ENCODE measurements at places on chromosomes 11 and 22. TPM values are rescaled to one million over a fixed set of nuclear protein-coding genes. Genes with fewer than 3 reads are reported as not detected.
A peak's percentile ranks its signal among the peaks of the same experiment; 100 is the strongest.

- no peak overlapping the region for H3K4me3 ChIP-seq
- peaks cover 38% of the 10 kb centered on the region for H3K4me1 ChIP-seq
- peak overlapping the region; percentile 83 for H3K27ac ChIP-seq
- DNase-seq = no peak
These were observed 35.0 kb downstream of the GRIK4 start for GRCh38 chr11:120546312-120547205.

DNA sequence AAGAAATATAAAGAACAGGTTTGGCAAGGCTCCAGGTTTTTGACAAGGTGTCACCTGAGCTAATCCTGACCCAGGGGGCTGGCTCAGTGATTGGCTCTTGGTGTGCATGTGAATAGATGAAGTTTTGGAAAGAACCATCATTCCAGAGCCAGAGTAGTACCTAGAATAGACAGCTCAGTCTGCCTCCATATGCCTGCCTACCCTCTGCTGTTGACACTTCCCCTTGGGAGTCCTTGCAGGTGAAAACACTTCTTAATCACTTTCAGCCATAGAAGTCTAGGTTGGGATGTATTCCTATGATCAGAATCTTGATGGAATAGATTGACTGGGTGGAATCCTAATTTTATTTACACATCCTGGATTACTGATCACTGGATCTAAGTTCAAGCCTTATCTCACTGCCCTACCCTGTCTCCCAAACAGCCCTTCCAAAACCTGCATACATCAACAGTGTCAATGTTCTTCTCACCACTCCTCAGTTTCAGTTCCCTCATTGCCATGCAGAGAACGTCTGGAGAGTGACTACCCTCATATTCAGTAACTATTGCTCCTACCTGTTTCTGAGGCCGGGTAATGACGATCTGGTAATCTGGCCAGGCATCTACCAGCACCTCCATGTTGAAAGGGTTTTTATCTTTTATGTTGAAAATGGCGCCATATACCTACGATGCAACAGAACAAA is 6.7 kb downstream of the GLYATL2 start:
- H3K4me3 ChIP-seq = no peak overlapping the region
- H3K27me3 ChIP-seq = no peaks in the 10 kb centered on the region
- H3K27ac ChIP-seq = no peak overlapping the region
- H3K36me3 ChIP-seq = no peaks in the 10 kb centered on the region
- no peak for DNase-seq

GRCh38 chr11:15569305-15570025 is 454.7 kb downstream of the INSC start:
- H3K27me3 ChIP-seq = peaks cover 13% of the 10 kb centered on the region
- no peak for DNase-seq
- no peak overlapping the region for H3K4me3 ChIP-seq
- H3K36me3 ChIP-seq = no peaks in the 10 kb centered on the region

GRCh38 chr22:17548010-17548755 is 15.1 kb upstream of the SLC25A18 start:
- peaks cover 19% of the 10 kb centered on the region for H3K36me3 ChIP-seq
- H3K4me1 ChIP-seq = no peaks in the 10 kb centered on the region
- no peak for DNase-seq
- H3K27me3 ChIP-seq = no peaks in the 10 kb centered on the region
- no peak overlapping the region for H3K27ac ChIP-seq

NLRP10 gene
- not detected for total RNA-seq

GRCh38 chr22:33248948-33249347 is 190.8 kb upstream of the SYN3 start:
- H3K4me1 ChIP-seq = no peaks in the 10 kb centered on the region
- DNase-seq = no peak
- H3K4me3 ChIP-seq = no peak overlapping the region
- H3K27me3 ChIP-seq = peaks cover 52% of the 10 kb centered on the region

DNA sequence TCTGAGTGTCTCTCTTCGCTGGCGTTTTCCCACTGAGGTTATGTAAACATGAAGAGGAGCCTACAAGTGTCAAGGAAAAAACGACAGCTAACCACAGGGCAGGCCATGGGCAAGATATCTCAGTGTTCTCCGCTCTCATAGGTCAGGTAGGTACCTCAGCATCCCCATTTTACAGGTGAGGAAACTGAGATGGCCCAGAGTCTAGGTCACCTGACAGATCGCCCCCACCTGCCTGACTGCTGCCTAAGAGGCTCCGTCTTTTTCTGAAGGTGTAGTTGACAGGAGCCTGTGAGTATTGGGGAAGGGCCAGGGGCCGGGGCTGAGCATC is 847 bp upstream of the NDUFA6 start:
- H3K4me1 ChIP-seq = peaks cover 18% of the 10 kb centered on the region
- H3K27me3 ChIP-seq = no peaks in the 10 kb centered on the region
- peaks cover 28% of the 10 kb centered on the region for H3K36me3 ChIP-seq
- H3K27ac ChIP-seq = peak overlapping the region; percentile 99
- H3K4me3 ChIP-seq = peak overlapping the region; percentile 98

ZP1 gene
- total RNA-seq = 0.31 TPM

GRCh38 chr11:135027461-135027860 is 615.4 kb upstream of the B3GAT1 start:
- no peaks in the 10 kb centered on the region for H3K36me3 ChIP-seq
- peak; percentile 54 for DNase-seq
- no peak overlapping the region for H3K27ac ChIP-seq
- no peaks in the 10 kb centered on the region for H3K27me3 ChIP-seq

- DNase-seq = no peak
- H3K4me1 ChIP-seq = peaks cover 4% of the 10 kb centered on the region
- no peak overlapping the region for H3K4me3 ChIP-seq
- no peaks in the 10 kb centered on the region for H3K27me3 ChIP-seq
- no peak overlapping the region for H3K27ac ChIP-seq
These were observed 50.3 kb downstream of the LARGE1 start for GRCh38 chr22:33869946-33870345.

DNA sequence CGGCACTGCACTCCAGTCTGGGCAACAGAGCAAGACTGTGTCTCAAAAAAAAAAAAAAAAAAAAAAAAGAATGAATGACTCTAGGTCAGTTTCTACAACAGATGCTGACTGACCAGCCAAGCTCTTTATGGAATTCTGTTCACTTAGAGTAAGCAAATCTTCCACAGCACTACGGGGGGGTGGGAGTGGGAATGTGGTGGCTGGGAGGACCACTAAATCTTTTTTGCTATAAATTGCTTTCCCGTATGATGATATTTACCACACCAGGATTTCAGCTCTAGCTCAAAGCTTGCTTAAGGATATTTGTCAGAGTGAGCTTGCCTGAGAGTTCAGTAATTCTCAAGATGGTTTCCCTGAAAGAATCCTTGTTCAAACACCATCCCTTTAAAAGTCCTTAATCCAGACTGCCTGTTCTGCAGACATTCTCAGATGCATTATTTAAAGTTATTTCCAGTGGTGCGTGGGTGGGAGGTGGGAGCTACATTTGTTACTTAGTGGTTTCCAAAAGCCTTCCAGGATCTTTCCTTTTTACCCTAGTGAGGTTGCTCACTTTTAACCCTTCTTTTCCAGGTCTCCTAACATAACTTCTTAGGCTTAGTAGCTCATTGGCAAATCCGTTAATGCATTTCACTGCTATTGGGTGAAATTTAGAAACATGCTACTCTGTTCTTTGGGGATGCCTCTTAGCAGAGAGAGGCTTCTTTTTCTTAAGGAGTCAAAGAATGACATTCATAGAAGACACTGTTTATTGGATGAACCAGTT is 65.9 kb downstream of the UBASH3B start:
- no peak overlapping the region for H3K27ac ChIP-seq
- H3K4me3 ChIP-seq = no peak overlapping the region
- no peaks in the 10 kb centered on the region for H3K36me3 ChIP-seq
- H3K27me3 ChIP-seq = peaks cover 7% of the 10 kb centered on the region
- peaks cover 8% of the 10 kb centered on the region for H3K4me1 ChIP-seq
- DNase-seq = no peak

GRCh38 chr11:35907648-35908431 is 36.0 kb upstream of the LDLRAD3 start:
- DNase-seq = no peak
- H3K4me1 ChIP-seq = peaks cover 11% of the 10 kb centered on the region
- no peak overlapping the region for H3K4me3 ChIP-seq
- no peak overlapping the region for H3K27ac ChIP-seq
- H3K27me3 ChIP-seq = no peaks in the 10 kb centered on the region
